ENCODE measurements at places on chromosomes 12 and 14.

GRCh38 chr12:75951399-75952278 is 79.9 kb downstream of the PHLDA1 start:
- peak; percentile 37 for DNase-seq

GRCh38 chr12:68839183-68840147 is 31.5 kb downstream of the MDM2 start:
- no peak for DNase-seq

DNA sequence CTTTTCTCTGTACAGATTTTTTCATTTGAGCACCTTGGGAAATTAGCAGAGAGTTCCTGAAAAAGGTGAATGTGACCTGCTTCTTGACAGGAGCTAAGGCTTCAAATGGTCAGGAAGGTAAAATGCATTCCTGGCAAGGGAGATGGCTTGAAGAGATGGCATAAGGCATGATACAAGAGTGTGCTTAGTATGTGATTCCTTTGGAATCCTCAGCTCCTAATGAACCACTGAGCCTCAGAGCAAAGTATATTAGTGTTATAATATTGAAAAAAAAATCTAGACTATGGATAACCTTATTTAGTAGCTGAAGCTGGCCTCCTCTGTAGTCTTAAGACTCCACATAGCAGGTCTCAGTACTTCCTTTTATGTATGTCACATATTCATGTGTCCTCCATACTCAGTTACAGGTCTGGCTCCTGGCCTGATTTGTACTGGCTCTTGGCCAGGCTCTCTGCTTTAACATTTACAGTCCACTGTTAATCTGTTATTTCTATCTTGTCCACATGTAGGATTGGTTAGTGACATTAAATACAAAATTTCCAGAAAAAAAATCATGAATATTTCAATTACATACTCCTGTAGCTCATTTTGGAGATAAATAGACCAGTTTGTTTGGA is 17.9 kb downstream of the TOGARAM1 start:
- no peak for DNase-seq

DNA sequence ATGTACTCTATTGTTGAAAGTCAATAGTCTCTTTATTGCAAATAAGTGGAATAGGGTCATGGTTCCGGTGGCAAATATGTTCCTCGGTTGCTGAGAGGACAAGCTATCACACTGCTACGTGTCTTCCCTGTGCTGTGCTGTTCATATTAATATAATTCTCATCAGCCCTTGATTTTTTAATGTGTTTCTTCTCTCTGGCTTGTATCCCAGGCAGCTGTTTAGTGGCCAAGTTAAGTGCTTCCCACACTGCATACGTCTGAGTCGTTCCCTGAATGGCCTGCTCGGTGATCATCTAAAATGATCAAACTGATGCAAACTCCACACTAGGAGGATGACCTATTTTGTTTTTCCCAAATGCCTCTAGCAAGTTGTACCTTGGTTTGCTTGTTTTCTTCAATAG is 186.4 kb downstream of the ANO6 start:
- no peak for DNase-seq

DNA sequence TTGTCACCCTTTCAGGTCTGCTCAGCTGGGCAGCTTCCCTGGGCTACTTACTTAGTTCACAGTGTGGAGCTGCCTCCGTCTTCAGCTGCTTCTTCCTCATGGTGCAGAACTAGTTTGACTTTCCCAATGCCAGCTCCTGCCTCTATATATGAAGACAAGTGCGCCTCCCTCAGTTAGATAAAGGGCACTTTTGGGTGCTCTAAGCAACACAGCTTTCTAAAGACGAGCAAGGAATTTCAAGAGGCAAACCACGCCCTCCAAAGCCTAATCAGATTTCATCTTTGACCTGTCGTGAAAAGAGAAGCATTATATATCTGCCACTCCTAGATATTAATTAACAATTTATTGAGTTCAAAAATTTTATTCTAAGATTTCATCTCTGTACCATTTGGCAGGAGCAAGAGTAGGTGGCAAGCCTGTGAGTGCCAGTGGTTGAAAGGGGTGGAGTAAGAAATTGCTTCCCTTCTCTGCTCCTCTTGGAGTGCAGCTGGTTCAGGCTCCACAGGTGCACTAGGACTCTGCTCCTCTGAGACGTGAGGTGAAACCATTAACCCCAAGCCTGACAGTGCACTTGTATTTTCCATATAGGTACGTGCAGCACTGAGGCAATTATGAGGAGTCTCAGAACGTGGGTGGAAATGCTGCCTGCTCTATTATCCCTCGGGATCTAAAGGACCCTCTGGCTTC is 2.1 kb upstream of the SLC11A2 start:
- peak; percentile 43 for DNase-seq

DNA sequence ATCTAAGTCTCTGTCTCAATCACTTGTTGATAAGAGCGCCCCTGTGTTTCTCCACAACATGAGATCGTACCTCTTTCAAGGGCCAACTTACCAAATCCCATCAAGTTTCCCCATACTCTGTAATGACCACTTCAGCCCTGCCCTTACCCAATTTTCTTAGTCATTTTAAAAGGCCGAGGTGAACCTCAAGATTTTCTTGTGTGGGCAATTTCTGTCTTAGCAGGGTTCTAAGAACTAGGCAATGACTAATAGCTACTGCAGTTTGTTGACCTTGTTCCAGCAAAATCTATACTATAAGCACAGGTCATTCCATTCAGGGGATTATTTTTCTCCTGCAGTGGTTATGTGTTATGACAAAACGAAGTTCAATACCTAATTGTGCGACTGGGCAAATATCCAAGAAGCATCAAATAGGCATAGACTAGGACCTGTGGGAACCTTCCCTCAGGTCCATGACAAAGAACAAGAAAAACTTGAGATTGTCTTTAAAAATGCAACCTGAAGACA is 359.8 kb downstream of the PCNX1 start:
- DNase-seq: no peak

- no peak for DNase-seq
Observed at GRCh38 chr12:89965993-89966392, 257.4 kb upstream of the ATP2B1 start.

DNA sequence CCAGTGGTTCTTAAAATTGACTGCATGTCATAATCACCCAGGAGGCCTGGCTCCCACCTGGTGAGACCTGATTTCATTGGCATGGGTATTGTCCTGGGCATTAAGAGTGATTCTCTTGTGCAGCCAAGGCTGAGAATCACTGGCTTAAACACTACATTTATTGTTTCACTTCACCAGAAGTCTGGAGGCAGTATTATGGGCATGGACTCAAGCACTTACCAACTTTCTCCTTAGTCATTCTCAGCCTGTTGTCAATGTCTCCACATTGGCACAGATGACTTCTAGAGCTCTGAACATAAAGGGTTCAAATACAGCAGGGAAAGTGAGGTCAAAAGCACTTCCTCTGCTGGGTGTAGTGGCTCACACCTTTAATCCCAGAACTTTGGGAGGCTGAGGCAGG is 25.6 kb upstream of the GCH1 start:
- no peak for DNase-seq

- DNase-seq: no peak
Observed at GRCh38 chr12:26195641-26196420, 458 bp downstream of the SSPN start.

DNA sequence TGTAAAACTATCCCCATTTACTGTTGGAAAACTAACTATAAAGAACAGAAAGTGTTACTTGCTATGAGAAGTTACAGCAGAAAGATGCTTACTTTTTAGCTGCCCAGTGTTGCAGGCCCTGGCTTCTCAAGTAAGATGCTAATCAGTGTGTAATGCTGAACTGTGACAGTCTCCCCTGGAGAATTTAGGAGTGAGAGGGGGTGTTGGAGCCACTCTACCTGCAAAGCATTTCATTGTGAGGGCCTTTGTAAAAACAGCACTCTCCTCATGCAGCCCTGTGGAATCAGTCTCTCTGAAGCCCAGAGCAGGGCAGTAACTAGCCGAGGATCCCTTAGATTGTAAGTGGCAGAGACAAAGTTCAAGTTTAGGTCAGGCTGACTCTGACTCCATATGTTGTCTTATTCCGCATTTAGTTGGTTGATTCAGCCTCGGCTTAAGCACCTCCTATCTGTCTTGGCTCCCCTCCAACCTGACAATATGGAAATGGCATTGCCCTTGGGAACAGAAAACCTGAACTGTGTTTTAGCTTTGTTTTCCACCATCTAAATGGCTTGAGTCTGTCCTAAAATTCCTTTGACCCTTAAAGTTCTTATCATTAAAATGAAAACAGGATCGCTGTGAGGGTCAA is 141.3 kb downstream of the PRKCH start:
- peak; percentile 48 for DNase-seq

GRCh38 chr14:23435543-23436326 is at the start of gene MYH7:
TSS of gene MYH7 (minus strand) at chr14:23435660. CDS start at chr14:23433732, 1,928 bp downstream.
- no peak for DNase-seq

DNA sequence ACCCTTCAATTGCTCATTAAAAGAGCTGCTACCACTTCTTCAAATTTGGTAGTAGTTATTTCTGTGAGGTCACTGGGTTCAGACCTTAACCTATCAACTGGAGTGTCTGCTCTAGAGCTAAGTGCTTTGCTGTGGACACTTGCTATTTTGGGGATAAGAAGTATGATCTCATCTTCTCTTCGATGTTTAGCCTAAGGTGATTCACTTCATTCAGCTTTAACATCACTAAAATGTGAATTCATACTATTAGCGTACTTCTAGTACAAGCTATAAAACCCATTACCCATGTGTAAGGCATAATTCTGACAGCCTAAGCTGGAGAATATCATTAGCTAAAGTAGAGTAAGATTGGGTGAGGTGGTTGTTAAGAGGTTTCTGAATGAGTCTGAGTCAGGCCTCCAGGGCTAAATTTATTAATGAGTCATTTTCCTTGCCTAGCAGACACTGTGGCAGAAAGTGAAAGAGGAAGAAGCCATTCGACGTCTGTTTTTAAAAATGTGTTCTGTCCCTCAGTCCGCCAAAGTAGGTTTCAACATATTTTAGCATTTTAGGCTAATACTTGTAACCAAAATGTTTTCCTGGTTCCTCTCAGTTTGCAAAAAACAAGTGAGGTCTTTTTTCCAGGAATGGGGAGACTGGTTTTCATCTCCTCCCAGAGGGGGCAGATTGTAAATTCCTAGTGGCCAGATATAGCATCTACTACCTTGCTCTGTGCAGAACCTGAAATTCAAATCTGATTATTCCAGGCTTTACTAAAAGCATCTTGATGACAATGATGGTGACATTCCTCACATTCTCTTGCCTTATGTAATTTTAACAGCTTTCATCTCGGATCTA is 103.6 kb downstream of the SSPN start:
- peak; percentile 88 for DNase-seq

GRCh38 chr12:22899184-22899583 is 274.2 kb downstream of the ETNK1 start:
- no peak for DNase-seq

GRCh38 chr14:43471595-43471994 is 1035.5 kb downstream of the FSCB start:
- DNase-seq: no peak

Data from A172 (cell line).